ENCODE measurements at places on chromosomes 2 and 18.

DNA sequence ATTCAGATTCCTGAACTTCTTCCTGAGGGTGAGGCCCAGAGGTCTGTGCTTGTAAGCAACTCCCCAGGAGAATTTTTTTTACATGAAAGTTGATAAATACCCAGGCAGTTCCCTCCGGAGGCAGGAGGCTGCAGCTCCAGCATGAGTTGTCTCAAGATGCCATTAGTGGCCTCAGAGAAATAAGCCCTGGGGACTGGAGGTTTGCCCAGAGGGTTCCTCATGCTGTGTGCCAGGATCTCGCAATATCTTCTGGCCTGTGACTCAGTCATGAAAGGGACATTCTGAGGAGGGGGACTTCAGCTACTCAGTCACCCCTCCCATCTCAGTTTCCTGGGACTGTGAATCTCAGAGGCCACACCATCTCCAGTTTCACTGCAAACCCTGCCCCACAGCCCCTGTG lies 49.9 kb downstream of the LYPD1 start:
- no peak for DNase-seq

DNA sequence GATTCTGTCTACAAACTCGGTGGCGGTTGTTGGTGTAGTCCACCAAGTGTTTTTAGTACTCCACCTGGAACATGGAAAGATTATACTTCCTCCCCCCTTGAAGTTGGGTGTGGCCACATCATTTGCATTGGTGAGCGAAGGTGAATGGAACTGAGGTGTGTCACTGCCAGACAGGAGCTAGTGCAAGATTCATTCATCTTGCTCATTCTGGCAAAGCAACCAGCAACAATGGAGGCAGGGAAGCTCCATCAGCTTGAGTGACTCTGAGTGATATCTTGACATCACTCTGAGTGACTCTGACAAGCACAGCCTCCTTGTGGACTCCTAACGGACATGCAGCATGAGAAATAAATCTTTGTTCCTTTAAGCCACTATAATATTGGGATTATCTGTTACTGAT lies 54.7 kb upstream of the SLC1A4 start:
- DNase-seq: no peak

DNA sequence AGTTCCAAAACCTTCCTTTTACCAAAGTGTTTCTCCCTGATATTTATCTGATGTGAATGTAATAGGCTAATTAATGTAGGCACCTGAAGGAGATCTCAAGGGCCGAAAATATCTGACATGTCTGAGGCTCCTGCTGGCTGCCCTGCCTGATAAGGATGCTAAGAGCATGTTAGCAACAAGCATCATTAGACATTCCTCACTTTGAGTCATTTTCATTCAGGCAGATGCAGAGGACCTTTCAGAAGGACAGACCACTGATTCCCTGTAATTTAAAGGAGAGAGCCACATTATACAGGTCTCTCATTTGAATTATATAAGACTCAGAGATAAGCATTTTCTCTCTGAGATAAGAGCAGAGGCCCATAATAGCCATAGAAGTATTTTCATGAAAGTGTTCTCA lies 222.4 kb upstream of the NCKAP5 start:
- no peak for DNase-seq

DNA sequence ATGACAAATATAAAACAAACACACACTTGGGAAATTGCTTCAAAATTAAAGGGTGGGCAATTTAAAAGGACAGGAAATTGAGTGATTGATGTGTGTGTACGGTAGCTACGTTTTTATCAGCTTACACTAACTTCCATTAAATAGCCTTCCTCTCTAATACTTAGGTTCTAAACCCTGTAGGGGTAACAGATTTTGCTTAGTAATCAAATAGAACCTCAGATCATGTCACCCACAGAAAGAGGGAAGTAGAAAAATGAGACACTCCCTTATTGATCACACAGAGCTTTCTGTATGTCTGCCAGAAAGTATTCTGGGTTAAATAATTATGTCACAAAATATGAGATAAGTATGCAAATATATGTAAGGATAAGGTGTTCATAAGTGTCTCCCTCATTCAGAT lies 93.3 kb downstream of the ICA1L start:
- no peak for DNase-seq

- DNase-seq: no peak
Measured at GRCh38 chr18:58024139-58024538, 19.9 kb upstream of the NEDD4L start.

GRCh38 chr2:64848363-64848762 lies 140.8 kb upstream of the SLC1A4 start:
- no peak for DNase-seq

- no peak for DNase-seq
Measured at GRCh38 chr18:23502516-23503037, 734 bp upstream of the RMC1 start.

- DNase-seq: no peak
Measured at GRCh38 chr18:79356435-79356834, 39.3 kb upstream of the NFATC1 start.

GRCh38 chr2:12335131-12335530 lies 381.6 kb upstream of the TRIB2 start:
- DNase-seq: no peak

DNA sequence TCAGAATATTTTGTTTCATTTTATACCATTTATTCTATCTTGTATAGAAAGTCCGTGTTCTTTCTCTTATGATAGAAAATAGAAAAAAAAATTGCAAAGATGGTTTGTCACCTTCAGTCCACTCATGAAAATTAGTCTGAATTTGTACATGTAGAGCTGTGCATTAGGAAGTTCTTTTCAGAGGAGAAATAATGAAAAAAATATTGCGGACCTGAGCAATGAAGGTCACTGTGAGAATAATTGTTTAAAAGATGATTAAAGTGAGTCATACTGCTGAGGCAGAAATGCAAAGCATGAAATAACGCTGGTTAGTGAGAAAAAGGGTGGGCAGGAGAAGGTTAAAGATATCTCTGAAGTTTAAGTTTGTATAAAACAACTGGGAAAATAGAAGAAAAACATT lies 431.1 kb downstream of the TMX3 start:
- DNase-seq: no peak

GRCh38 chr2:207437524-207438143 lies 92.1 kb upstream of the CREB1 start:
- DNase-seq: no peak

GRCh38 chr2:217751192-217751591 lies 251.6 kb downstream of the TNS1 start:
- DNase-seq: no peak

GRCh38 chr2:46003903-46004473 lies 293.2 kb upstream of the EPAS1 start:
- DNase-seq: no peak

- no peak for DNase-seq
Measured at GRCh38 chr2:104804148-104804890, 49.6 kb upstream of the POU3F3 start.

GRCh38 chr2:45445037-45445436 lies 166.0 kb downstream of the SRBD1 start:
- no peak for DNase-seq

DNA sequence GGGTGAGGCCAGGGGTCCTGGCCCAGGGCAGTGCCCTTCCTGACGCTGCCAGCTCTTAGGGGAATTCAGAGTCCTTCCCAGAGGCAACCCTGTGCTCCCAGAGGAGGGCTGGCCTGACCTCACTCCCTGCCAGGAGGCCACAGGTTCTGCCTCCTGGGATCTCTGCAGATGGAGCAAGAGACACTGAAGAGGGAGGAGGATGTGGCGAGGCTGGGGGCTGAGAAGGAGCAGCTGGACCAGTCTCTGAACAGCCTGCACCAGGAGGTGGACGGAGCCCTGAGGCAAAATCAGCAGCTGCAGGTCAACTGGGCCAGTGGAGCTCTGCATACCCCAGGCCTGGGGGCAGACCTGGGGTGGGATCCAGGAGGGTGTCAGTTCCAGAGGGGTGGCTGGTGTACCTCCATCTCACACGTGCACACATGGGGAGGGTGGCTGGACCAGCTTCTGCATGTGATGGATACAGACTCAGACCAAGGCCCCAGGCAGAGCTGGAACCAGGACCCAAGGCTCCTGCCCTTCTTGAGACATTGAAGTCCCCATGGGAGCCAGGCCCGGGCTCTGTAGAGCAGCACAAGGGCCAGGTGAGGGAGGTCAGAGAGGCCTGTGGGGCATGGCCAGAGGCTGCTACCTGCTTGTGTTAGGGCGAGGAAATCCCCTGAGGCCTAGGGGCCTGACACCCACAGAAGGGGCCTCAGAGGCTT lies 9.7 kb upstream of the SNED1 start:
- no peak for DNase-seq

DNA sequence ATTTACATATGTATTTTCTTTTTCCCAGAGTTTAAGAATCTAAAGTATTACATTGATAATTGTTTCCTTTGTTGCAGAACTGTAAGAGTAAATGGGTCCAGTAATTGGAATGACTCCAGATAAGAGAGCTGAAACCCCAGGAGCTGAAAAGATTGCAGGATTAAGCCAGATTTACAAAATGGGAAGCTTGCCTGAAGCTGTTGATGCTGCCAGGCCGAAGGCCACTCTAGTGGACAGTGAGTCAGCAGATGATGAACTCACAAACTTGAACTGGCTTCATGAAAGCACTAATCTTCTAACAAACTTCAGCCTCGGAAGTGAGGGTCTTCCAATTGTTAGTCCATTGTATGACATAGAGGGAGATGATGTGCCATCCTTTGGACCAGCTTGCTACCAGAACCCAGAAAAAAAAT lies 183.8 kb upstream of the STON1 start:
- DNase-seq: no peak

GRCh38 chr2:122031544-122032263 lies 276.3 kb downstream of the TSN start:
- no peak for DNase-seq

- DNase-seq: no peak
Measured at GRCh38 chr2:118221536-118222272, 133.4 kb downstream of the INSIG2 start.

All from activated CD4-positive, alpha-beta T cell treated with anti-CD3 and anti-CD28 coated beads for 1 hour (primary cell).